Activated CD4-positive, alpha-beta T cell treated with anti-CD3 and anti-CD28 coated beads, Interleukin-2, amount 10 ng/mL, durations not matched to agents 7 days and 5 days (primary cell): ENCODE measurements at places on chromosomes 2 and 18.

- no peak overlapping the region for H3K27ac ChIP-seq
- no peaks in the 10 kb centered on the region for H3K27me3 ChIP-seq
- no peaks in the 10 kb centered on the region for H3K4me1 ChIP-seq
- no peaks in the 10 kb centered on the region for H3K36me3 ChIP-seq
- no peak for DNase-seq
Measured at GRCh38 chr2:142502402-142502801, 371.6 kb upstream of the LRP1B start.

- no peak overlapping the region for H3K27ac ChIP-seq
- DNase-seq: no peak
- peaks cover 31% of the 10 kb centered on the region for H3K36me3 ChIP-seq
- H3K4me3 ChIP-seq: no peak overlapping the region
- peaks cover 38% of the 10 kb centered on the region for H3K4me1 ChIP-seq
Measured at GRCh38 chr2:24915796-24916195, 4.2 kb downstream of the ADCY3 start.

DNA sequence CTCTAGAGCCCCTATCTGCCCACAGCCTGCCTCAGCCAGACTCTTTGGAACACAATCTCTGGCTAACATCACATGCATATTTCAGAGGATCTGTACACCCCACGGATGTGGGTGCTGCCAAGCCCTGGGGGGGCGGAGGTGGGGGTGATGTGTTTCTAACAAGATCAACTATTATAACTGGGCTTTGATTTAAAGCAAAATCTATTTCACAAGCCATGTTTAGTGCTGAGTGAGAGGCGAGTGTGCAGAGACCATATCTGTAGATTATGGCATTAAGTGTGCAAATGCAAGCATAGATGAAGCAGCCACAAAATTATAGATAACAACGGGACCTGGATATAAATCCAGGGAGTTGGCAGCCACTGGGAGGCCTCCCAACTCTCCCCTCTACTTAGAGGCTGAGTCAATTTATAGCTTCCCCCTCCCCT, 135.8 kb upstream of the SMAD2 start:
- H3K27me3 ChIP-seq: peaks cover 4% of the 10 kb centered on the region
- no peaks in the 10 kb centered on the region for H3K36me3 ChIP-seq
- H3K4me1 ChIP-seq: no peaks in the 10 kb centered on the region
- DNase-seq: no peak

- H3K27ac ChIP-seq: no peak overlapping the region
- DNase-seq: no peak
Measured at GRCh38 chr2:77161009-77161408, 361.2 kb downstream of the LRRTM4 start.

- no peaks in the 10 kb centered on the region for H3K36me3 ChIP-seq
- H3K27me3 ChIP-seq: no peaks in the 10 kb centered on the region
- no peaks in the 10 kb centered on the region for H3K4me1 ChIP-seq
- H3K4me3 ChIP-seq: no peak overlapping the region
- no peak for DNase-seq
Measured at GRCh38 chr2:133523406-133523805, 44.9 kb downstream of the NCKAP5 start.

DNA sequence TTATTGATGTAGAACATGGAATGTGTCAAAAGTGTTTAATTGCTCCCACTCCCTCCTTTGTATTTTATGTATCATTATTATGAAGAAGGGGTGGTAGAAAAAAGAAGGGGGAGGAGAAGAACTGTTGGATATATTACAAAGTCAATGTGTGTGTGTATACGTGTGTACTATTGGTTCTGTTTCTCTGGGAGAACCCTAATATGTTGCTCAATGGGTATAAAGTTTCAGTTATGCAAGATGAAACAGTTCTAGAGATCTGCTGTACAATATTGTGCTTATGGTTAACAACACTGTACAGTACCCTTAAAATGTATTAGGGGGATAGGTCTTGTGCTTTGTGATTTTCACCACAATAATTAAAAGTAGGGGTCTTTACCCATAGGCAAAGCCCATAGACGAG, 58.1 kb upstream of the ZC3H15 start:
- H3K4me3 ChIP-seq: no peak overlapping the region
- H3K27ac ChIP-seq: no peak overlapping the region
- no peak for DNase-seq
- peaks cover 11% of the 10 kb centered on the region for H3K4me1 ChIP-seq
- H3K36me3 ChIP-seq: no peaks in the 10 kb centered on the region
- H3K27me3 ChIP-seq: no peaks in the 10 kb centered on the region

DNA sequence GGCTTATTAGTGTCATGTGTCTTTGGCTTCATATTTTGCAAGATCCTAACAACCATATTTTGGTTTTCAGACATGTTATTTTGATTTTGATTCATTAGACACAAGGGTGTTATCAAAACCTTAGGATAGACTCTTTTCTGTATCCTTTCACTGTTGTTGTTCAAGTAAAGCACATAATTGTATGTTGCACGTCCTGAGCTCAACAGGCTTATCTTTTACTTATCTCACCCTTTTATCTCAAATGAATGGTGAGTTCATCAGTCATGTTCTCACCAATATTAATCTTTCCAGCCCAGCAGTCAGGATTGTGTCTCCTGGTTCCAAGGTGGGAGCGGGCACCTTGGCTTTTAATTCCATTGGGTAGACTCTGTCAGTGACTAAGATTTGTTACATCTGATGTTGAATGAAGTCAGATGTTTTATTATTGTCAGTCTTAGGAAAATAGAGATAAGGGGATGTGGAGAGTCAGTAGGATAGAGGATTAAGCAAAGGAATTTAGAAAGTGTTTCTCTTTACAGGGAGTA, 11.9 kb downstream of the GPN1 start:
- no peak overlapping the region for H3K4me3 ChIP-seq
- DNase-seq: no peak
- H3K4me1 ChIP-seq: peaks cover 20% of the 10 kb centered on the region
- peaks cover 45% of the 10 kb centered on the region for H3K36me3 ChIP-seq

DNA sequence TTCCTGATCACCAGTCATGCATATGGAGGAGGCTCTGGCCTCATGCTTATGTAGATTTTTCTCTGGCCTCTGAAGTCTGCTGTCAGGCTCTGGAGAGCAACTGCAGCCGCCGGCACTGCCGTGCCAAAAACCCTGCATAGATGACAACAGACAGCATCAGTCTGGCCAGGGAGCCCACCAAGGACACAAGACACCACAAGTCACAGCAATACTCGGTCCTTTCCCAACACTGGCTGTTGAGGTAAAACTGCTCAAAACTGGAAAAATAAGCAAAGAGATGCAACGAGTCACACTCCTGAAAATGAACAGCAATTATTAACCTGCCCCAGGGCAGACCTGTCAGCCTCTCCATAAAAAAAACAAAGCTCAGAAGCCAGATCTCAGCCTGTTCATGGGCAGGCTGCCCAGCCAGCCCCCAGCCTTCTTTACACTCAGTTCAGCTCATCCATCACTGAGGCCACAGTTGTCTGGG, 186.0 kb upstream of the RAB6C start:
- H3K27me3 ChIP-seq: peaks cover 1% of the 10 kb centered on the region
- no peaks in the 10 kb centered on the region for H3K4me1 ChIP-seq
- H3K27ac ChIP-seq: no peak overlapping the region
- H3K4me3 ChIP-seq: no peak overlapping the region
- H3K36me3 ChIP-seq: no peaks in the 10 kb centered on the region

DNA sequence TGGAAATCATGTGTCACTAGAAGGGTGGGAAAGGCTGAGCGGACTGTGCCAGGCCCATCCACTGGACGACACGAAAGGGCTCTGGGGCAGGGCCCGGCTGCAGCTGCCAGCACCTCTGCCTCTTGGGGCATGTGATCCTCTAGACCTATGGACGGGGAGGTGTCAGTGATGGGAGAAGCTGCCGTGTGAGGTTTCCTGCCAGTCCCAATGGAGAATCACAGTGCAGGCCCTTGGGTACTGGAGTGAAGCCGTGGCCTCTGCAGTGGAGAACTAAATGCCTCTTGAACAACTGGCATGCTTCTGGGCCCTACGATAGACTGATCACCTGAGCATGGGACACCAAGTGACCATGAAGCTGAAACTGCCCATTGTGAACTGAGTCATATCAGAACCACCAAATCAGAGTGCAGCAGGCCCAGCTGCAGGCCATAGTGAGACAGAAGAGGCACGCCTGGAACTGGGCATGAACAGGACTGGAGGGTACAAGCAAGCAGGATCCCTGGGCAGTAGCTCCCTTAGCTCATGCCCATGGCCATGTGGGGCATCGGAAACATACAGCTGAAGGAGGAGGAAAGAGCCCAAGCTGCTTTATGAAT, 18.8 kb upstream of the RHOB start:
- no peak for DNase-seq
- peak overlapping the region; percentile 37 for H3K27ac ChIP-seq
- no peaks in the 10 kb centered on the region for H3K36me3 ChIP-seq
- H3K27me3 ChIP-seq: peaks cover 13% of the 10 kb centered on the region
